ENCODE measurements at places on chromosomes 2 and 18.

DNA sequence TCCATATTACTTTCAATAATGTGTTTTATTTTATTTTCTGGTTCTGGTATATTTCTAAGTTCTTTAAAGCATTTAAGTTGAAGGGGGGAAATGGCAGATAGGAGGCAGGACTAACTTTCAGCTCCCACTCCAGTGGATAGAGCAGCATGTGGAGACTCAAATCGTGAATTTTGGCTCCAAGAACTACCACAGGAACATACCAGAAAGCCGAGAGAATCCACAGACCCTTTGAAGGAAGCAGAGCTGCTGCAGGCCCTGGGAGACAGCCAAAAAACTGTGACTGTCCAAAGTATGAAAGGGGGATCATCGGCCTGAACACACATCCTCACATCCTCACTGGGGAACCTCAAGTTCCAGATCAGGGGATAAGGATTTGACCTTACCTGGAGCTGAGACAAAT, 207.6 kb upstream of the VWC2L start:
- no peak for DNase-seq

GRCh38 chr2:1132328-1132969, 181.8 kb downstream of the SNTG2 start:
- no peak for DNase-seq

- DNase-seq: no peak
These were observed 50.9 kb downstream of the ADNP2 start for GRCh38 chr18:80159713-80160636.

DNA sequence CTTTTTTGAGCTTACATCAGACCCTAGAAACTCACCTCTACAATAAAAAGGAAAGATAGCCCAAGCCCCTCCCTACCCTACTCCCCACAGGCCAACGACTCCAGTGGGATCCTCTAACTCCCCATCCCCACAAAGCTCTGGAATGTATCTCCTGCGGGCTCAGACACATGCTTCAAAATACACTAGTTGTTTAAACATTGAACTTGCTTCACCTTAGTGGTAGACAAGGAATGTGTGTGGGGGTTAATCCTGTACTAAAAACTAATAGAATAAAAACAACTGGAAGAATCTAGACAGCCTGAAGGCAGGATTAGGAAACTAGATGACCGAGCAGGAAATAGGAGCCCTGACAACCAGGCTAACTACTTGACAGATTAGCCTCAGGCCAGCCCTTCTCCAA, 211.5 kb downstream of the SUCLG1 start:
- no peak for DNase-seq

DNA sequence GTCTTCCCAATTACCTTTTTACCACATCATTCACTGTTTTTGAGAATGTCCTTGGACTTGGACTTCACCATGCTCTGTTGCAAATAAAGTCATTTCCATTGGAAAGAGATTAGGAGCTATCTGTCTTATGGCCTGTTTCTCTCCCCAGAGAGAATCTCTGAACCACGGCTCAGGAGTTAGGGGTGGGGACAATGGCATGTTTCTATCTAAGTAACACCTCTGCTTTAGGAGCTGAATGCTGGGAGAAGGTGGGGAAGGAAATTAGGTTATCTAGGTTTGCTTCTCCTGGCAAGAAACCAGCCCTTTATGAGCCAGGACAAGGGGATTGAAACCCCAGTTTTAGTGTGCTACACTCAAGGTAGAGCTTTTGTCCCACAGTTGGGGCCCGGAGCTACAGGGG, 86.3 kb downstream of the AGPS start:
- no peak for DNase-seq

DNA sequence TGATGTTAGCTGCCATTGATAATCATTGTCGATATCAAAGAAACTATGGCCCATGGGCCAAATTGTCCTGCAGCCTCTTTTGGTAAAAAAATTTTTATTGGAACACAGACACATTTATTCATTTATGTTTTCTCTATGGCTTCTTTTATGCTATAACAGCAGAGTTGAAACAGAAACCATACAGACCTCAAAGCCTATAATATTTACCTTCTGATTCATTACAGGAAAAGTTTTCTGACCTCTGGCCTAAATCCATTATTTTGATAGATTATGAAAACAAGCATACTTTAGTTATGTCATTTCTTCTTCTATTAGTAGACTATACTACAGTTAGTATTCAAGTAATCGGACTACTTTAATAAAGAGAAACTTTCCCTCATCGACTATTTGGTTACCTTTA, 349.7 kb upstream of the GALNT5 start:
- DNase-seq: no peak

DNA sequence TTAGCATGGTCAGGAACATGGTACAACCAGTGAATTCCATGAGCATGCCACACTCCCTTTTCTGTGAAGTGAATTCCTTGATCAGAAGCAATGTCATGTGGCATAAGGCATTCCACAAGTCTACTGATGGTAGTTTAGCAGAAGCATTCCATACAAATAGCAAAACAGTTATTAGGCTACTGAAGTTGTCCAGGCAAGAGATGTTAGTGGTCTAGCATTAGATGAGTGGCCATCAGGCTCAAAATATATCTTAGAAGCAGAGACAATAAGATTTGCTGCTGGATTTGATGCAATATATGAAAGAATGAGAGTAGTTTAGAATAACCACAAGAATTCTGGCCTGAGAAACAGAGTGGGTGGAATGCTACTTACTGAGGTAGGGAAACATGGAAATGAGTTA, 355.3 kb upstream of the NRXN1 start:
- no peak for DNase-seq

GRCh38 chr18:8406186-8406867, 202.9 kb upstream of the RAB12 start:
- DNase-seq: no peak

- DNase-seq: peak; percentile 18
These were observed 33.1 kb downstream of the MEX3C start for GRCh38 chr18:51164342-51164741.

- no peak for DNase-seq
These were observed 74.4 kb upstream of the ASB18 start for GRCh38 chr2:236338495-236339184.

- no peak for DNase-seq
These were observed 59.3 kb downstream of the EPB41L3 start for GRCh38 chr18:5484526-5484925.

- no peak for DNase-seq
These were observed 287.0 kb downstream of the ICOS start for GRCh38 chr2:204223544-204223943.

GRCh38 chr2:204495381-204495780, 49.9 kb upstream of the PARD3B start:
- DNase-seq: no peak

- no peak for DNase-seq
These were observed 30.9 kb downstream of the PRPF40A start for GRCh38 chr2:152686321-152686720.

GRCh38 chr2:222076973-222077690, 221.7 kb downstream of the PAX3 start:
- DNase-seq: no peak

DNA sequence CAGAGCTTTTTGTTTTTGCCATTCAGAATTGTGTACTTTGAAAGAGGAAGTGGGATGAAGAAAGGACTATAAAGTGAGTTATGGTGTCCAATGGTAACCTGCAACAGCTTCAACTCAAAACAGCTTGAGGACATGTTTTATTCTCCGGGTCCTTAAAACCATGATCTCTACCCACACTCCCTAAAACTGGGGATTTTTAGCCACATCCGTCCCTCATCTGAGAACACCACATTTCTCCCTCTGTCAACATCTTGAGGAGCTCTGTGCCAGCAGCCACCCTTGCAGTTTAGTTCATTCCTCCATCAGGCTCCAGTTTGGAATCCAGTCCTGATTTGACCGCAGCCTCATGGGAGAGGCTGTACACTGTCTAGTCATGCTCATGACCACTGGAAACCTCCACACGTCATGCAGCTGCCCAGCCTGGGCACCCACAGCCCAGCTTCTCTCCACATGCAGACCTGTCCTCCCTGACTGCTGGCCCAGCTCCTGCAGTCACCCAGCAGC, 62.6 kb downstream of the C18orf63 start:
- DNase-seq: no peak

DNA sequence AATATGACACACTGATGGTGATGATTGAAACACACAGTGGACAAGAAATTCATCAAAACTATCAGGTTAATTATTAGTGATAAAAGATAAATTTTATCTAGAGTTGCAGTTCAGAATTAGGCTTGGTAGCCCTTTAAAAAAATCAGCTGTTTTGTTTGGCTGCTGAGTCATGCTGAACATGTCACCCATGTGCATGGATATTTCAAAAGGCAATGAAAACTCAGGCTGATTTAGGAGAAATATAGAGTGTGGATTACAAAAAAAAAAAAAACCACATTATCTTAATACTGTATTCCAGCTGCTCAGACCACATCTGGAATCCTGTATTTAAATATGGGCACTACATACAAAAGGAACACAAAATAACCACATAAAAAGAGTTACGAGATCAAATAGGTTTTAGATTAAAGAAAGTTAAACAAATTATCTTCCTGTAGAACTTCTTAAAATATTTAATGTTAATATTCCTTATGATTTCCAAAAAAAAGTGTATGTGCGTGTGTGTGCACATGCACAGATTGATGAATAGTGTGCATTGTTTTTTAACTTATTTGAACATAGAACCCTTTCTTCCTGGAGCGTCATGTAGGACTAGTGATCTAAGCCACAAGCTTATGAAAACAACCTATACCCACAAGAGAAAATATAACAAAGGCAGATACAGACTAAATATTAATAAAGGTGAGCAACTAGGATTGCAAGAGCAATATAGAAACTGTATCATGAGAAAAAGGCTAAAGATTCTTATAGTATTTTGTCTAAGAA, 186.2 kb downstream of the STK39 start:
- no peak for DNase-seq

Data from breast epithelium (tissue), 4 donors.